ENCODE measurements at places on chromosomes 2 and 18. TPM values are rescaled to one million over a fixed set of nuclear protein-coding genes. Genes with fewer than 3 reads are reported as not detected.

Gene CFC1
- not detected for total RNA-seq

Gene WIPF1
- total RNA-seq: 3.0 TPM

Gene TRIP12
- 346 TPM for total RNA-seq

Gene GLI2
- total RNA-seq: 0.45 TPM

Gene AKAIN1
- not detected for total RNA-seq

Gene CABYR
- 9.2 TPM for total RNA-seq

Gene RAB27B
- total RNA-seq: 4.0 TPM

Gene LOXL3
- 1.1 TPM for total RNA-seq

Gene L3MBTL4
- total RNA-seq: 2.2 TPM

Gene GCKR
- total RNA-seq: 1.6 TPM

Gene NDC80
- total RNA-seq: 13.7 TPM

Gene ACTG2
- total RNA-seq: 0.15 TPM

Gene SPAG16
- 60.7 TPM for total RNA-seq

Gene STAT4
- total RNA-seq: 3.0 TPM

Gene ALPI
- total RNA-seq: not detected

Gene STPG4
- 0.20 TPM for total RNA-seq

Gene UGT1A8
- 0.35 TPM for total RNA-seq

Gene SRD5A2
- total RNA-seq: 0.20 TPM

Gene TMEM150A
- total RNA-seq: 13.6 TPM

Gene XDH
- total RNA-seq: 2.0 TPM

Gene BMPR2
- 19.4 TPM for total RNA-seq
